Stimulated activated CD4-positive, alpha-beta T cell treated with anti-CD3 and anti-CD28 coated beads, Interleukin-2, amount 100 ng/mL, for 48 hours (primary cell): ENCODE measurements at places on chromosomes 2 and 18.

GRCh38 chr2:40474306-40474705 lies 22.4 kb upstream of the SLC8A1 start:
- DNase-seq: no peak

GRCh38 chr2:143559147-143559546 lies 429.9 kb downstream of the ARHGAP15 start:
- no peak for DNase-seq

DNA sequence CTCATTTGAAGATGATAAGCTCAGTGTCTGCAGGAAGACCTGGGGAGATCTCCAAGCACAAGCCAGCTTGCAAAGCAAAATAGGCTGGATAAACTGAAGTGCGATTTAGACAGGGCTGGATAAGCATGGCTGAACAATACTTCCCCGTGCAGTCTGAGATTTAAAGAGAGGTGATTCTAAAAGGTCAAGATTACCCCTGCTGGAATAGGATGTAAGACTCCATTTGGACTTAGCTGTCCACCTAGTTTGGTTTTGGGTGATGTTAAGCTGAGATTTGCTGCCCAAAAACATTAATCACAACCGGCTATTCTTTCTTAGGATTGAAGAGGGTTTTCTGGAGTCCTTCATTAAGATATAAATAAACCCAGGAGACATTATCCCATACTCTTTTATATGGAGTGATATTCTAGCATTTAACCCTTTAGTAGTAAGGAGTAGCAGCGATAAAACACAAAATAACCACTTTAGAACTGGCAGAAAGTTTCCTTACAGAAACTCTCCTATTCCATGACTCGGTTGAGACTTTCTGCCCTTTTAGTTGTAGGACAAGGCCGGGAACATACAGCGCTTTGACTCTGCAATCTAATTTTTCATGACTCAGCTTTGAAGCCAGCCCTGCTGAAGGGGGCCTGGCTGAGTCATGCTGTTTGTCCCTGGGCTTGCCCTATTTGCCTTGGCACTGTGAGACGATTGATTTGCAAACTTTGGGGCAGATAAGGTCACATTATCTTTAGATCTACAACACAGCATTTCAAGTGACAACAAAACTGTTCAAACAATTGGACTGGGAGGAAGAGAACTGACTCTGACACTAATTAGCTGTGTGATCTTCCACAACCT lies 238.2 kb downstream of the GCA start:
- no peak for DNase-seq

DNA sequence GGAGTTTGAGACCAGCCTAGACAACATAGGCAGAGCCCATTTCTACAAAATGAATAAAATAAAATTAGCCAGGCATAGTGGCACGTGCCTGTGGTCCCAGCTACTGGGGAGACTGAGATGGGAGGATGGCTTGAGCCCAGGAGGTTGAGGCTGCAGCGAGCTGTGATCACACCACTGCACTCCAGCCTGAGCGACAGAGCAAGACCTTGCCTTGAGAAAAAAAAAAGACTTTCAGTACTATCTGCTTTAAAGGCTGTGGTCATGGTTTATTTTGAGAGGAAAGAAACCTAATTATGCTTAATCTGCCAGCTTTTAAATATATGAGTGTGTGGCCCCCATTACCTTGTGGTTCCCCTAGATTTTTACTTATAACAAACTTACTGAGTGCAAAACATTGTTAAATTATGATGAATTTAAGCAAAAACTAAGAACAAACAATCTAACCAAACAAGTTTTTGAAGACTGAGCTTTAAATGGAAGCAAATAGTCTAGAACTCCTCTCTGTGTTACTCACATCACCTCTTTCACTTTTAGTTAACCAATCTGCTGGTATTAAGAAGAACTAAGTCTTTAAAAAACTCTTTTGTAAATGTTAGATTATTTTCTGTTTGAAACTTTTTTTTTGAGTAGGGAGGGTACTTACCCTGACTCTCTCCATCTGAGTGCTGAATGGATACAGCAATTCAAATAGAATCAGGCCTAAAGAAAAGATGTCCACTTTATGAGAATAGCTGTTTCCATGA lies 65.4 kb downstream of the EIF2AK3 start:
- DNase-seq: no peak

- no peak for DNase-seq
Measured at GRCh38 chr2:216830346-216830745, 29.5 kb downstream of the TNP1 start.

DNA sequence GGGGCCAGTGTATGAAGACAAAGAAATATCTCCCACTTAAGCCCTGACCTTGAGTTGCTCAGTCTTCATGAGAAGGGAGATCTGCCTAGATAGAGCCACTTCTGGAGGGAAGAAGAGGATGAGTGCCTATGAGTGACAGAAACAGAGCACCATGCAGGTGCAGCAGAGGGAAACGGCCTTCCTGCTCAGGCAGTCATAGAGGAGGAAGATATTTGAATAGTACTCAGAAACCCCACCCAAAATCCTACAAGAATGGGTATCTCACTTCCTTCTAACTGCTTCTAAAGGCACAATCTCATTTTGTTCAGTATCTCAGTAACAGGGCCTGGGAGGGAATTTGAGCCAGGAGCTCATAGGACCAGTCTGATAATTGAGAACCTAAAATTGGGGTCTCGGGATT lies 339.3 kb downstream of the ALK start:
- DNase-seq: no peak

- DNase-seq: no peak
Measured at GRCh38 chr18:10239991-10240634, 214.3 kb upstream of the APCDD1 start.

- DNase-seq: no peak
Measured at GRCh38 chr2:88099798-88100488, 27.9 kb downstream of the FABP1 start.

DNA sequence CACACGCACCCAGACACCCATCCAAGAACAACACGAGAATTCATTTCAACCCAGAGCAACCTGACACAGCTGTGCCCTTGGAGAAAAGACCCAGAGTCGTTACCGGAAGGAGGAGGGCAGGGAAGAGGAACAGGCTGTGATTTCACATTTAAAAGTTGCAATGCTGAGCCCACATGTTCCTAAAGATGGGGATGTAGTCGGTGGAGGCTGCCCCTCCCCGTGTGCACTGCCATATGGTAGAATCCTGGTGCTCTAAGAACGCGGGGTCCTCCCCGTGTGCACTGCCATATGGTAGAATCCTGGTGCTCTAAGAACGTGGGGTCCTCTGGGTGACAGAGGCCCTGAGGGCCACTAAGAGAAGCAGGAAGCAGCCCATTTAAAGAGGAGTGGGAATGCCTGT lies 10.9 kb downstream of the MTERF4 start:
- DNase-seq: no peak
